ENCODE measurements at places on chromosomes 6 and 20.

GRCh38 chr6:19719691-19720128 is 117.5 kb upstream of the ID4 start:
- DNase-seq: no peak

GRCh38 chr20:20317195-20317594 is 50.7 kb upstream of the INSM1 start:
- no peak for DNase-seq

GRCh38 chr6:20791074-20791473 is 256.8 kb downstream of the CDKAL1 start:
- no peak for DNase-seq

DNA sequence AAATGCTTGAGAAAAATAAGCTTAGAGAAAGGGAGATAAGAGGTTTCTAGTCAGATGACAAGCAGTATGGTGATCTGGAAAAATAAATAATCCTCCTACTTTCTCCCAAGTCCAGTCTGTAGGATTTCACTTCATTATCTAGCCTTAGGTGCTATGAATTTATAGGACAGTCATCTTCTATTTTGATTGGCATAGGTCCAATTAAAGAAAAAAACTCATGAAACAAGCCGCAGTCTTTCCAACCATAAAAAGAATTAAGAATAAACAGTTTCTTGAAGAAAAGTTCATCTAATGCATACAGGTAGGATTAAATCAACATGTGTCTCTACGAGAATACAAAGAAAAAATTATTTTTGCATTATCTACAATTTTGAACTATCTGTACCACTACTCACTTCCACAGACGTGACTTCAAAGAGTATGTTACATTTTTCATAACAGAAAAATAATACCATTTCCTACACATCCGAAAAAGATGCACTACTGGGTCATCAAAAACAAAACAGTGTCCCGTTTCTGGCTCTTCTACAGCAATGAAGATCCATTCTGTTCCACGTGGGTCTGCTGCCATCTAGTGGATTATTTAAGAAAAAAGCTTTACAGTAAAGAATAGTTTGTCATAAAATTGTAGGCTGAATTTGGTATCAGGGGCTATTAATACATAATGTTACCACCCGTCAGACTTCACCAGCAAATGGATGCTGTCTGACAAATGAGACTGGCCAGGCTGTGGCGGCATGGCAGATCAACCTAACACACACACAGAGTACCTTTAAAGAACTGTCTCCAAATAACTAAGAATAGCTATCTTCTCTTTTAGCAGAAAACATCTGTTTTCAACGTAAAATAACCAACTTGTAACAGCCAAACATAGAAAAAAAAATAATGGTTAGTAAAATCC is 28.9 kb downstream of the STX7 start:
- peak; percentile 63 for DNase-seq

DNA sequence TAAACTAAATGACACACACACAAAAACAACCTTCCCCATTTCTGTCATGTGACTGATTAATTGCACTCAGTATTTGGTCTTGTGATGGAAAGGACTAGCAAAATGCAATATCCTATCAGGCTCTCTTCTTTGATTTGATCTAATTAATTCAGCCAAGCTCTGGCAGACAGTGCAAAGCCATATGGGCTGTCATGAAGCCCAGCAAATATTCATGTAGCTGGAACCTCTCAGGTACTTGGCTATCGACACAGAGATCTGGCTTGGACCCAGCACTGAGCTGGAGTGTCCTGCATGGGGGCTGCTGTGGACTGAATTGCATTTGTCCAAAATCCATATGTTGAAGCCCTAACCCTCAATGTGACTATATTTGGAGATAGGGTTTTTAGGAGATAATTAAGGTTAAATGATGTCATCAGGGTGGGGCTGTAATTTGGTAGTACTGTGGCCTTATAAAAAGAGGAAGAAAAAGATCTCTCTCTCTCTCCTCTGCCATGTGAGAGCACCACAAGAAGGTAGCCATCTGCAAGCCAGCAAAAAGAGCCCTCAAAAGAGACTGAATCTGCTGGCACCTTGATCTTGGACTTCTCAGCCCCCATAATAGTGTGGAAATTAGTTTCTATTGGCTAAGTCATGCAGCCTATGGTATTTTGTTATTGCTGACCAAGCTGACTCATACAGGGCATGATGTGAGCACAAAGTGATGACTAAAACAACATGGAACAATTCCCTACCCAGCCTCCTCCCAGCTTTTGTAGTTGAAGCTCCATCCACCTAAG is 77.1 kb downstream of the STMND1 start:
- DNase-seq: no peak

DNA sequence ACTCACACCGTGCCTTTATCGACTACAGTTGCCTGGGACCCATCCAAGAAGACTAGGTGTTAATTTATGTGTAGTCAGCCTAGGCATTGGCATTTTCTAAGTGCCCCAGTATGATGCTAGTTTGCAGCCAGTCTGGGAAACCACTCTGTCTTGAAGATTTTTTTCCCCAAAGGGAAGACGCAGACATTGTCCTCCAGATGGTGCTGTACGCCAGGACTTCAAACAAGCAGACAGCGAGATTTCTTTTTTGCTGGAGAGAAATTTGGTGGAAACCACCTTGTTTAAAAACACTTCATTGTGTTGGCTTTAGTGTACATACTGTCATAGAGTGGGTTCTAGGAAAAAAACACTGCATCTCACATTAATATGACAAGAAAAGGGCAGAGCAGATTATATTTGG is 30.0 kb downstream of the ALDH5A1 start:
- DNase-seq: no peak

DNA sequence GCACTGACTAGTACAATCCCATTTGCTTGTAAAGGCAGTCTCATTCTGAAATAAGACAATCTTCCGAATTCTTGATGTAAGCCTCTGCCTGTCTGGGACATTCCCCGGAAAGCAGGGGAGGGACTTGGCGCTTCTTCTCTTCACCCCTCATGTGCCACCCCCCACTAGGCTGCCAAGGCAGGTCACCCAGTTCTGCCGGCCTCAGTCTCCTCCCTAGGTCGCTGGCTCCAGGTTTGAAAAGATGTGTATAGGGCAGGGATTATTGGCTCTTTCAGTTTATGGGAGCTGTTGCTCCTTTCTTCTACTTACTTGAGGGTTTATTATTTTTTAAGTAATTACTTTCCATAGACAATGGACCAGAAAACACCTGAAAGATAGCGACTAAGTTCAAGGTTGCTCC is 158.1 kb upstream of the RPS6KA2 start:
- DNase-seq: no peak

GRCh38 chr20:37850724-37851355 is 52.1 kb upstream of the VSTM2L start:
- no peak for DNase-seq

DNA sequence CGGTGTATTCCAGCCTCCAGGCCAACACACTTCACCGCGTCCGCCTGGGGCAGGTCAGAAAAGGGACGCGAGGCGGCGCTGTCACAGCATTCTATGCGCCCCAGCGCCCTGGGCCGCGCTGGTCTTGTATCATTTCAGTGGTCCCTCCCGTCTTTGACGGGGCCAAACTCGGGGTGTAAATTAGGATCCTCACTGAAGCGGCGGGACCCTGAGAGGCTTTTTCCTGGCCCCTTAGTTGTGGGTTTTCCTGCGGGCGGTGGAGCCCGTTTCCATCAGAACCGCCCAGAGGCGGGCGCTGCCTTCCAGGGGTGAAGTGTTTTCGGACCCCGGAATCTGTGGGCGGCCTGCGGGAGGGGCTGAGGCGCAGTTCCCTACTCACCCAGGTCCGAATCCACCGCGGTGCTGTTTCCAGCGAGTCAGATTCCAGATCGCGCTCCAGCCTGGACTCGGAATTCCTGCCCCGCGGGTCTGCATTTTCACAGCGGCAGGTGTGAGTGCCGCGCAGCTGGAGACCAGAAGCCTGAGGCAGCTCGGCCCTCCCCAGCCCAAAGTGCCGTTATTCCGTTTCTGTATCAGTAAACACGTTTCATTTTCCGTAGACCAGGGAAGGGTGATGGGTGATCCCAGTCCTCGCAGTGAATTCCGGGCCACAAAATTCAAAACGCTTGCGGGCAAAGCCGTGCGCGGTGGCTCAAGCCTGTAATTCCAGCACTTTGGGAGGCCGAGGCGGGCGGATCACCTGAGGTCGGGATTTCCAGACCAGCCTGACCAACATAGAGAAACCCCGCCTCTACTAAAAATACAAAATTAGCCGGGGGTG is 3.9 kb upstream of the MICB start:
- DNase-seq: peak; percentile 67

GRCh38 chr6:33000055-33000454 is 9.3 kb downstream of the HLA-DOA start:
- DNase-seq: peak; percentile 45

DNA sequence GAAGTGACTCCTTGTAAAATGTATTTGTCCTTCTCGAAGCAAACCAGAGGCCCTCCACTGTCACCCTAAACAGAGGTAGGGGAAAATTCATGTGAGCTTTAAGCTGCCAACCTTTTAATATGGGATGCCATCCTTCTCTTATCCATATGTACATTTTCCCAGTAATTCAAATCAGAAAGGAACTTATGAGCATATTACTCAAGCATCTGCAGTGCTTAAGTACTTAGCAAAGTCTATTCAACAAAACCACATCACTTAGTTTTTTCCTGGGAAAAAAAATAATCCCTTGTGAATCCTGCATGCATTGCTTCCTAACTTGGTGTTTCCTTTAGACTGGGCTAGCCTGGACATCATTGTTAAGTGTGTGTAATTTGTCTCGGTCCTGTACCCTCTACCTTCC is 132.2 kb downstream of the LPA start:
- no peak for DNase-seq

DNA sequence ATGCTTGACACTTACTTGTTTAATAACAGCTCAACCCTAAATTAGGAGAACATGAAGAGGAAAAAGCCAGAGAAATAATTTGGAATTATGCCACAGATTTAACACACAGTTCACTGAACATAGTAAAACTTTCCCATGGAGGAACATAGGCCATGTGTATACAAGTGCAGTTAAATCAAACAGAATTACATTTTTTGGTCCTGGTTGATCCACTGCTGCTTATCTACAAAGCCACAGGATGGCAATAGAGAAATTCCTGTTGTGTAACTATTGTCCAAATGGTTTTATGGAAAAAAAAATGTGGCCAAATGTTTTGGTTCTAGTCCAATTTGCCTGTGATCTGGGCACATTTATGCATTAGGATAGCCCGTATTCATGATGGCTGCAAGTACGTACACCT is 136.8 kb downstream of the ALDH8A1 start:
- no peak for DNase-seq

GRCh38 chr20:61812121-61812844 is 253.4 kb downstream of the TAF4 start:
- no peak for DNase-seq

GRCh38 chr6:164856138-164856537 is 453.3 kb downstream of the C6orf118 start:
- DNase-seq: no peak

DNA sequence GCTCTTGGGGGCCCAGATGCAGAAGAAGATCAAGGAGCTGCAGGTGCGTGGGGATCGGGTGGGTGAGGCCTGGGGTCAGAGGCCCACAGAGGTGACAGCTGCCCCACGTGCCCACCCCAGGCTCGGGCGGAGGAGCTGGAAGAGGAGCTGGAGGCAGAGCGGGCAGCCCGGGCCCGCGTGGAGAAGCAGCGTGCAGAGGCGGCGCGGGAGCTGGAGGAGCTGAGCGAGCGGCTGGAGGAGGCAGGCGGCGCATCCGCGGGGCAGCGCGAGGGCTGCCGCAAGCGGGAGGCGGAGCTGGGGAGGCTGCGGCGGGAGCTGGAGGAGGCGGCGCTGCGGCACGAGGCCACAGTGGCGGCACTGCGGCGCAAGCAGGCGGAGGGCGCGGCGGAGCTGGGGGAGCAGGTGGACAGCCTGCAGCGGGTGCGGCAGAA is 41.5 kb downstream of the MYH7B start:
- DNase-seq: no peak

GRCh38 chr20:32629813-32630212 is 43.9 kb downstream of the C20orf203 start:
- DNase-seq: no peak

- DNase-seq: no peak
Measured at GRCh38 chr6:79874531-79875134, 72.7 kb downstream of the ELOVL4 start.

DNA sequence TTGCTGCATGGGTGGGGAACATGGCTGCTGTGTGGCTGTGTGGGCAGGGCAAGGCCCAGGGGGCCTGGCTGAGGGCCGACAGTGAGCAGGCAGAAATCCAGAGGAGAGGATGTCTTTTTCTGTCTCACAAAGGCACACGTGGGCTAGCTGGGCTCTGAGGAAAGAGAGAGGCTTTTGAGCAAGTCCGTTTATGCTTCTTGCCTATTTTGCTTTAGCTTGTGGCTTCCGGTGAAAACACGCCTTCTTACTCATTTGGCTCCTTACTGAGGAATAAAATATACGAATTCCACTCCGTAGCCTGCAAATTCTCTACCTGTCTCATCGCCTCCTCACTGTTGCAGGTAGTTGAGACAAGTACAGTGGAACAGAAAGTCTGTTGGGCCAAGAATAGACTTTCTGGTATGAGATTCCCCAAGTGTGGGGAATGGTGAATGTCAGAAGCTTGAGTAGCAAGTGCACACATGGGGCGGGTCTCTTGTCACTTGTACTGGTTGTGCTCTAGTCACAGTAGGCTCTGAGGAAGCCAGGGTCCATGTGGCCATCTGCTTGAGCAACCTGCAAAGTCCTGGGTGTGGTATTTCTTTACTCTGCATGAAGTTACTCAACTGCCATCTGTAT is 28.4 kb downstream of the WRNIP1 start:
- DNase-seq: peak; percentile 37

GRCh38 chr6:136947037-136947436 is 24.9 kb downstream of the SLC35D3 start:
- DNase-seq: no peak

DNA sequence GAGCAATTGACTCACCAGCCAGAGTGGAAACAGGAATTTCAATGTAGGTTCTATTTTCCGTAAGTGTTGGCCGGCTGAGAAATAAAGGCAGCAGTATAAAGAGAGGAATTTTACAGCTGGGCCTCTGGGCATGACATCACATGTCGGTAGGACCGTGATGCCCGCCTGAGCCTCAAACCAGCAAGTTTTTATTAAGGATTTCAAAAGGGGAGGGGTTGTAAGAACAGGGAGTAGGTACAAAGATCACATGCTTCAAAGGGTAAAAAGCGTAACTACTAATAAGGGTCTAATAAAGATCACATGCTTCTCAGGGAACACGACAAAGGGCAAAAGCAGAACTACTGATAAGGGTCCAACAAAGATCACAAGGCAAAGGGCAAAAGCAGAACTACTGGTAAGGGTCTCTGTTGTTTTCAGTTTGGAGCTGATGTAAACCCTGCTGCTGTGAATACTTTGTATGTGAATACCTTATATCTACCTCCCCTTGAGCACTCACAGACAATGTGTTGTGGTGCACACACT is 9.0 kb upstream of the TULP4 start:
- DNase-seq: no peak

DNA sequence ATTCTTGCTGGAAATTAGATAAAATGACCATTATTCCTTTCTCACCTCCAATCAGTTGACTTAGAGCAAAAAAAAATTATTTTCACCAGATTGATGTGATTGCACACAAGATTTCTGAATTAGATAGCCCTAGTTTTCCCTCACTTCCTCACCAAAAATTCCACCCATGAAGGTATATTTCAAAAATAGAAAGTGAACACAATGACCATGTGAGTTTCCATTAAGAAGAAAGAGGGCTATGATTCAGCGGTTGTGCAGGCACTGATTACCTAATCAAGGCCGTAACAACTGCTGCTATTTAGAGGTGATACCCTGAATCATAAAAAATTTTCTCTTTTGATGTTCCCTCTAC is 19.5 kb upstream of the RALGAPA2 start:
- DNase-seq: no peak

GRCh38 chr6:137711972-137712371 is 155.1 kb upstream of the TNFAIP3 start:
- DNase-seq: no peak

Measured in naive thymus-derived CD4-positive, alpha-beta T cell (primary cell).